Endodermal cell (in vitro differentiated cells): ENCODE measurements at places on chromosomes 4 and X.

DNA sequence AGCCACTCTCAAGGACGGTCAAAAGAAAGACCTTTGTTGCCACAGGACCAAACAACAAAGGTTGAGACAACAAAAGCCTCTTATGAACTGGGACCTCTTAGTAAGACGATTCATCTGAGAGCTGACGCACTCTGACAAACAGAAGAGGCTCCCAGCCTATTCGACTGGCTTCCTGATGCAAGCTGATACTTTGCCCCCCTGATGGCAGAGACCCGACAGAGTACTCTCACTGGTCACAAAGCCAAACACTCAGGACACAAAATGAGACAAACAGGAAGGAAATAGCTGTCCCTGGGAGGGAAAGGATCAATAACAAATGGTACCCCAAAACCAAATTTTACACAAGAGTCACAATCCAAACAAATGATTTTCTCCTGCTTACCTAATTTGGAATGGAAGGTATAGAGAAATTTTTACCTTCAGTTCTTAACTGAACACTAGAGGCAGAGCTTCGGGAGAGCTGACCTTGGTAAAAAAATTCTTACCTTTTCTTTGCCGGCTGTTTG lies 75.2 kb upstream of the PLAC8 start:
- DNase-seq = peak; percentile 61

DNA sequence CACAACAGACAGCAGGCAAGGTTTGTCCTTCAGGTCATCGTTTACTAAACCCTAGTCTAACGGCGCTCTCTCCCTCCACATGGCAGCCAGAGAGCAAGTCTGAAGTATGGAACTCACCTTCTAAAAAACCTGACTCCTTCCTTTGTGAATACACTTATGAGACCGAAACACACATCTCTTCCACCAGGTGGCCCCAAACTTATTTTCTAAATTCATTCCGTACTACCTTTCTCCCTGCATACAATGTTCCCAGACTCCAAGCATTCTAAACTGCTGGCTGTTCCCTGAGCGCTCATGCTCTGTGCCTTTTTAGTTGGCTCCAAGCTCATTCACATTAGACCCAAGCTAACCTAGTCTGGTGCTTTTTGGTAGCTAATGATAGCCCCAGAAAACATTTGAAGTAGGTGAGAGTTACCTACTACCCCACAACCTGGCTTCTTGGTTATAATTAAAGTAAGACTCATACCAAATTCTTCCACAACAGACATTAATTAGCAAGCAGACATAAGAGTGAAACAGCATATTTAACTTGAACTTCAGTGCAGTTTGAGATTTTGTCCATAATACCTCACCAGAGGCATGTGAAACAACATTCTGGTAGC lies 67.6 kb upstream of the DCLK2 start:
- peak; percentile 74 for DNase-seq

DNA sequence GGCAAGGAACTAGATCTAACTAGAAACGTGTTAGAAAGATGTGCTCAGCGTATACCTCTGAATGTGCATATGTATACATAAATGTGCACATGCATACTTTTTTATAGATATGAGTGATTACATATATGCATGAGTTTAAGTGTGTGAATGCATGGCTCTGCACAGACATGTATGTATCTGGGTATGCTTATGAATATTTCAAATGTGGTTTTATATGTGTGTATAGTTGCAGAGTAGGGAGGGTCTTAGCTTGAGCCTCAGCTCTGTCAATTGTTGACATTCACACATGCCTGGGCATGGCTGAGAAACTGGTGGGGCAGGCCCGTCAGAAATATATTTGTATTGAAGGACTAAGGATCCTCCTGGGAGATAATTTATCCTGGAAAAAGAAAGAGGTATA lies 31.1 kb downstream of the RAP2C start:
- no peak for DNase-seq

DNA sequence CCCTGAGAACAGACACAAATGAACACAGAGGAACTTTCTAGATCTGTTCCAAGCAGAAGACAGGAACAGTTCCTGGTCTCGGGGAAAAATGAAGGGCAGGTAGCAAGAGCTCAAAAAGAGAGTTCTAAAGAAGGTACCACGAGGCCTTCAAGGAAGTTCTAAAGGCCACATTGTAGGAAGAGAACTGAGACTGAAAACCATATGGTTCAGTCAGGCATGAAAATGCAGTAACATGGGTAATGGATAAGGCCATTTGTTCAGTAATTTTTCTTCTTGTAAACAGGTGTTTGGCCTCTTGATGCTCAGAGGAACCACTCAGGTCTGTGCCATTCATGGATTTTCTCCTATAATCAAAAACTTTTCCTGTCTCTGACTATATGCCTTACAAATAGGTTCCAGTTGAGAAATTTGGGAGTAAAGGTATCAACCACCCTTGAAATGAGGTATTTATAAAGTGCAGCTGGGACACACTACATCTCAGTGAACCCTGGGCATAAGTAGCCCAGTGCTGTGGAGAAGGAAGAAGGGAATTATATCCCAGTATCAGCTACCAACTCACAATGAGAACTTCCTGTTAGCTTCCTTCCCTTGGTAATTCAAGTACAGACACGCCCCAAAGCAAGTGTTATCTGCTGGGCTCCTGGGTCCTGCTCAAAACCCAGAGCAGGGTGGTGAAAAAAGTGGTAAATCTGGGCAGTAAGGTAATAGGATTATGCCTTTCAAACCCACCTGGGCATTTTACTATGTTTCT lies 277.9 kb downstream of the KLHL13 start:
- DNase-seq = no peak

DNA sequence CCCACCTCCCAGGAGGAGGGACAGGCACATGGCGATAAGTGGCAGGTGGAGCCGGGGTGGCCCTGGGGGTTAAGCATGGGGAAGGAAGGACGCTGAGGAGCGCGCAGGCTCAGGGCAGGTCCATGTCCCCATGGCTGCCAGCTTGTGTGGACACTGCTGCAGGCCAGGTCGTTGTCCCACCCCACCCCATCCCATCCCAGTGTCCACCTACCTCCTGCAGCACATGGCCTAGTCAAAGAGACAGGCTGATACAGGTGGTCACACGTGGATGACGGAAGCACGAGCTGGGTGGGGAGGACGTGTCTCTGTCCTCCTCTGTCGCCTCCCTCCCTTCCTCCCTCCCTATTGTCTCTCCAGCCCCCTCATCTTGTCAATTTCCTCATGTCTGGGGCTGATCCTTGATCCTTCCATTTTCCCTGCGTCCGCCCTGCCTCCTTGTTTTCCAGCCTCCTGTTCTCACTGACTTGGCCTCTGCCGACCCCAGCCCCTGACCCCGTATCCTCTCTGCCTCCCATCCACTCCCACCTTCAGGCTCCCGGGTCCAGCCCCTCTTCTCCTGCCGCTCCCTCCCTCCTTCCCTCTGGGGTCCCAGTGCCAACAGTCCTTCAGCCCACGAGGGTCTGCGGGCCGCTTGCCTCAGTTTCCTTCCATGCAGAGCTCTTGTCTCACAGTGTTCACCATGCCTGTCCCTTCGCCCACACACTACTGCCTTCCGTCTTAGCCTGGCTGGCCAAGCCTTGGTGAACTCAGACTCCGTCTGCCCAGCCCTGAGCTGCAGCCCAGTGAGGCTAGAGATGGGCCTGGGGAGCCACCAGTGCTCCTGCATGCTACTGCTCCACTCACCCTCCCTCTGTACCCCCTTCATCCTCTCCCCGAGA lies 15.5 kb upstream of the ADD1 start:
- DNase-seq = no peak

GRCh38 chrX:119399772-119400101 lies 601 bp downstream of the SLC25A43 start:
- no peak for DNase-seq

DNA sequence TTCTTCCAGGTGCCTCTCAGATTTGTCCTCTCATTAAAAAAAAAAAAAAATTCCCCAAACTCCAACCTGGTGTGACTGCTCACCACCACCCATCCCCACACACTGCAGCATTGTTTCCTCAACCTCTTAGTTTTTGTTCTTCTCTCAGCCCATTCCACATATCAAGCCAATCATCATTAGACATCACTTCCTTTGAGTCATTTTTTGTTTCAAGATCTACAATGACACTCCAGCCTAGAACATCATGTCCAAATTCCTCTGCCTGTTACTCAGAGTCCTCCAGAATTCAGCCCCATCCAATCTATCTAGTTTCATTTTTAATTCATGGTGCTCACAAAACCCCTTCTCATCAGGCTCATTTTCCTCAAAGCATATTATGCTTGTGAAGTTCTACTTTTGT lies 262.5 kb upstream of the TEX13A start:
- DNase-seq = no peak

DNA sequence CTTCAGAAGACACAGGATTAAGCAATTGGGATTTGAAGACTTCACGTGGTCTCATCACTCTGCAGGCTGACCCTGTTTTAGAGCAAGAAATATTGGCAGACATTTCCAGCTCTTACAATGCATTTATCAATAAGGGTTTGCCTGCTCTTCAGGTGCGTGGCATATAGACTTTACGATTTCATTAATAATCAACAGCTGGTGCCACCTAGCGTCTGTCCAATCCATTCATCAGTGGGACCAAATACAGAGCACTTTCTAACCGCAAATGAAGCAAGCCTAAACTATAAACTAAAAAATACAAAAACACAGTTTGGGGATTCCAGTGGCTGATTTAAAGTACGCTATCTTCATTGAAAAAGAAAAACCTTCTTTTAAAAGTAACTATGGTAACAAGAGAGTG lies 125.4 kb upstream of the DMD start:
- peak; percentile 62 for DNase-seq

GRCh38 chr4:115424852-115425251 lies 311.4 kb upstream of the NDST4 start:
- no peak for DNase-seq

DNA sequence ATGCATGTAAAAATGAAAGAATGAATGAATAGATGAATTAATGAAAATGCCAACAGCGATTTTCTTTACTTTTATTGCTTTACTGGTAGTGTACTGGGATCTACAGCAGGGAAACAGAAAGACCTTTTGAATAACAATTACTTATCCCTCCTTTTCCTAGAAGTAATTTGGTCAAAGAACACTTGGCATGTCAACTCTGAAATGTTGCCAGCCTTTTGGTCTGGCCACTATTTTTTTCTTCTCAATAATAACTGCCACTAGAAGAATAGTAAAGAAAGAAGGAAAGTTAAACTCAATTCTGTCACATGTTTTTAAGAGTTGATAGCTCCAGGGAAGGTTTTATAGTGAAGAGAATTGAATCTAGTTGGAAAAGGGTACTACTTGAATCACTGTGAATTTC lies 52.9 kb downstream of the EPHA5 start:
- DNase-seq = no peak

GRCh38 chr4:42329421-42329820 lies 67.9 kb upstream of the SHISA3 start:
- DNase-seq = no peak

DNA sequence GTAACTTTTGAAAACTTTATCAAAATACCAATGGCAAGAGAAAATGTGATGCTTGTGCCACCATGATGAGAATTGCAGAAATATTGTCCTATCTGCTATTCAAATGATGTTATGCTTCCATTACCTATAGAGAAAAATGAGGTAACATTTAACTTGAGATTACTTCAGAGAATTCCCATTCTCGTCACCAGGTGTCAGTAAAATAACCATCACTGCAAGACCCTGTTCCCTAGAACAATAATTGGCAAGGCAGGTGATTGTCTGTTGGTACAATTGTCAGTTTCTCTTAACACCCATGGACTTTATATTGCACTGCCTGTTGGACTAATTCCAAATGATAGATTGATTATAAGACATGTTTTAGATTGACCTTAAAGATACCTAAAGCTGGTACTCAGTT lies 179.9 kb downstream of the GABRG1 start:
- no peak for DNase-seq

- DNase-seq = no peak
These were observed 92.6 kb upstream of the PPP3CA start for GRCh38 chr4:101439926-101440325.

GRCh38 chr4:78939667-78940008 lies 400 bp upstream of the PAQR3 start:
- no peak for DNase-seq

DNA sequence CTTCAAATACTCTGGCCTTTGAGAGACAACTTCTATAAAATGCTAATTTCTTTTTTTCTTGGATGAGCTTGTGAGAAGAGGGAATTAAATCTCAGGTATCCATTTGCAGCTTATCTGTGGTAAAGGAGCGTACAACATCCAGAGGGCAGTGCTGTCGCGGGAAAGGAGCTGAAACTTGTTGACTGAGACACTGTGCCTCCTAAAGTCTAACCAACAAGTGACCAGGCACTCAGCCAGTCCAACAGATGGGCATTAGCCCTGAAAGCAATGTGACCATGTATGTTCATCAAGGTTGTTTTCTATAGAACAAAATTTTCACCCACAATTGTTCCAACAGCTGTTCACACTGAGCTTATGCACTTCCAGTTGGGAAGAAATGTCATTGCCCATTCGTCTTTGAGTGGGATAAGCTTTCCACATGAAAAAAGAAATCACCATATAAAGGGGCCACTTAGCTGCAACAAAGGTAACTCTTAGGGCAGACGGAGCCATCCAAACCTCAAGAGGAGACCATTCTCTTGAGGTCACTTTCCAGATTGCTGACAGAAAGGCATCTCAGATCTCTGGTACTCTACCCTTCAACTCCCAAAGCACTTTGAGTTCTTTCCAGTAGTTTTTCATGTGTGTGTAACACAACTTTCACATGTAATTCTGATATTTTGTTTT lies 244.8 kb upstream of the NEIL3 start:
- DNase-seq = no peak

DNA sequence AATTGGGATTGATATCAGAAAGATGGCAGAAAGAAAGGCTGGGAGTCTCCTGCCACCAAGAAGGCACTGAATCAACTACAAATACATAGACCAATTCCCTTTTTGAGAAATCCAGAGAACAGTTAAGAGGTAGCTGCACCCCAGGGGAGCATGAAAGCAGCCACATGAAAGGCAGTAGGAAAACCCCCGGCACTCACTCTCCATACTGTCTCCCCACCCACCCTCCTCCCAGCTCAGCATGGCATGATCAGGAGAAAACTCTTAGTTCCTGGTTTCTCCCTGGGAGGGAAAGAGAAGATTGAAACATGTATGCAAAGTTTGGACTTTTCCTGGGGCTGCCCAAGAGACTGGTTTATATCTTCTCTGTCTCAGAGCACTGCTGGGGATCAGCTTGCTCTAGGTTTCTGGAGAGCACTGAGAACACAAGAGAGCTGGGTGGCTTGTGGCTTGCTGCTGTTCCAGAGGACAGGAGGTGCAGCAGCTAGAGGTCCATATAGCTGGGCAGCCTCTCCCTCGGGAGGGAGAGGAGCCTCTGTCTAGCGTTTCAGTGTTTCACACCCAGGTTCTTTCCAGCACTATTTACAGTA lies 305.7 kb downstream of the PDGFC start:
- peak; percentile 46 for DNase-seq

- DNase-seq = peak; percentile 52
These were observed 37.3 kb upstream of the GK2 start for GRCh38 chr4:79445371-79445781.

GRCh38 chr4:20151436-20151835 lies 100.3 kb upstream of the SLIT2 start:
- no peak for DNase-seq
